ENCODE measurements at places on chromosomes 5 and 9.

DNA sequence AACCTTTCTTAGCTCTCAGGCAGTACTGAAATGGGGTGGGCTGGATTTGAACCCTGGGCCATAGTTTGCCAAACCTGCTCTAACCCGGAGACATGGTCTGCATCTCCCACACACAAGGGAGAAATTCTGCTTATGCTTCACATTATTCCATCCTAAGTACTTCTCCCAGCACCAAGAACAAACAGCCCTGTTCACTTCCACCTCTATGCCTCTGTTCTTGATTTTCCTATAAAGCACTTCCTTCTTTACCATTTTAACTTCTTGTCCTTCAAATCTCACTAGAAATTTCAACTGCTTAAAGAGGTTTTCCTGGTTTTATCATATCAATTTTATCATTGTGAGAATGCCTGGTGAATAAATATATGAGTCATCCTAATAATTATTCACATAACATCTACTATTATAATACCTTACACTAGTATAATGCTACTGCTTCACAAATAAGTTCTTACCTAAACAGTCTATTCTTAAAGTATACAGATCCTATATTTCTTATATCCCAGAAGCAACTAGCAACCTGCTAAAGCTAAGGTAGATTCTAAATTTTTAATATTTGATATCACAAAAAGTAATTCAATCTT lies 12.7 kb downstream of the FEM1C start:
- DNase-seq, result no peak

GRCh38 chr9:127177665-127178265 lies 55.3 kb upstream of the ANGPTL2 start:
- DNase-seq, result no peak

- no peak for DNase-seq
Measured at GRCh38 chr5:143101121-143101520, 302.4 kb downstream of the NR3C1 start.

DNA sequence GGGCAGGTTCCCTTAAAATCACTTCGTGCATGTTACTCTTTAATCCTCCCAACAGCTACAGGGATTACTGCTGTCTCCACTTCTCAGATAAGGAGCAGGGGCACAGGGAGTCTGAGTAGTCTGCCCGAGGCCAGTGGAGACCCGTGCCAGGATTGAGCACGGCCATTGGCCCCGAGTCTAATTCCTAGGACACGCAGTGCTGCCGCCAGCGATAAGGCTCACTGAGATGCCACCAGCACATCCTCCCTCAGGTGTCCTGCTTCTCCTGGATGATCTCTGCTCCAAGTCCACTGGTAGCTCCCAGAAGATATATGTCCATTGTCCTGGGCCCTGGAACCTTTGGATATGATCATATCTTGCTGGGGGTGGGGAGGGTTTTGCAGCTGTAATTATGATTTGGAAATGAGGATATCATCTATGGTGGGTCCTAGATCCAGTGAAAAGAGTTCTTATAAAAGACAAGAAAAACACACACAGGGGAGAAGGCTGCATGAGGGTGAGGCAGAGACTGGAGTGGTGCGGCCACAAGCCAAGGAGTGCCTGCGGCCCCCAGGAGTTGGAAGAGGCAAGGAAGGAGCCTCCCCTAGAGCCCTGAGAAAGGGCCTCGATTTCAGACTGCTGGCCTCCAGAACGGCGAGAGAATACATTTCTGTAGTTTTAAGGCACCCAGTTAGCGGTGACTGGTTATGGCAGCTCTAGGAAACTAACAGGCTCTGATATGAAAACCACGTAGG lies 19.4 kb upstream of the MED10 start:
- no peak for DNase-seq

DNA sequence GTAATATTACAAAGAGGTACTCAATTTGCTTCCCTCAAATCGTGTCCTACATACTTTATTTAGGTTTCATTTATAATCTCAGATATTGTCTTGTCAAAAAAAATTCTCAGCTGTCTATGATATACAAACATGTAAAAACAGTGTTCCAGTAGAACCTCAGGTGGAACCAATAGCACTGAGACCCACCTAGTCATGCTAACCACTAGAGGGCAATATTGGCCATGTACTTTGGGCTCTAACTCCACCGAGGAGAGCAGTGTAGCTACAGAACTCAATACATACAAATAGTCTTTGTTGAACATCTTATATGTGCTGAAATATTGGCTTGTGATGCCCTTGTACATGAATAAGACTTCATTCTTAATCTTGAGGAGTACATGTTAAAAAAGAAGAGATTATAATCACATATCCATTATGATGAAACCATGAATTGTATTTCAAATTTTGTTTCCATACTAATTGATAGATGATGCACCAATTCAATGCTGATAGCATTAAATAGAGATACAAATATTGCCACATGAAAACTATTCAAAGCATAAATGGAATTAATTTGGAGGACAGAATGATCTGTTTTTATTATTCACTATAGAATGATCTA lies 71.2 kb upstream of the CNTLN start:
- no peak for DNase-seq

DNA sequence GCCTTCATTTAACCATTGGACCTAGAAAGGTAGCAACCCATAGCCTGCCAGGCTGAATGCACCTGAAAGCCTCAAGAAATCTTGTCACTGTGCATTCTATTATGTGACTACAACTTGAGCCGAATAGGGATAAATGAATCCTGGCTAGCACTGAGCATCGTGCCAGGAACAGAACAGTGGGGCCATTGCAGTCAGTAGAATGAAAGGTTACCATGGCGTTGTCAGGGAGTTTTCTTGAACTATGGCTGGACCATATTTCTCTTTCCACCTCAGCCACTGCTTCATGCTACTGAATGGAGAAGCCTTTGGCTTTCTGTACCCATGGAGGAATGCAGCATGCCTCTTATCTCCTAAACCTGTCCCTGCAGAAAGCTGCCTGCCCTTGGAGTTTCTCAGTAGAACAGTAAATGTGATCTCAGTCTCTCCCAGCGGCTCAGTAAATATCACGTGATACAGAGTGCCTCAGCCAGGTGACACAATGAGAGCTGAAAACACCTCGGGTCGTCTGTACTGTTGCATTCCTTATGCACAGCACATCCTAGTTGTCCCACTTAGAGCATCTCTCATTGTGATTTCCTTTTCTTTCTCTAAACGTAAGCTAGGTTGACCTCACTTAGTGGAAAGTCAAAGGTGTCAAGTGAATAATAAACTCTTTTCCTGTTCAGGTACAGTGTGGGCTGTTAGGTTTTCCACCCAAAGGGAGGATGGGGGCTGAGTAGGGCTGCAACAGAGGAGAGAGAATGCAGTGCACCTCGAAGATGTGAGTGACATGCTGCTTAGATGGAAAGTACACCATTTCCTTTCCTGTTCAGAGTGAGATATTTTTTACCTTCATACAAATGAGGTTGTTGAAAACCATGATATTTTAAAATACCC lies 115.3 kb downstream of the MACIR start:
- DNase-seq, result no peak

DNA sequence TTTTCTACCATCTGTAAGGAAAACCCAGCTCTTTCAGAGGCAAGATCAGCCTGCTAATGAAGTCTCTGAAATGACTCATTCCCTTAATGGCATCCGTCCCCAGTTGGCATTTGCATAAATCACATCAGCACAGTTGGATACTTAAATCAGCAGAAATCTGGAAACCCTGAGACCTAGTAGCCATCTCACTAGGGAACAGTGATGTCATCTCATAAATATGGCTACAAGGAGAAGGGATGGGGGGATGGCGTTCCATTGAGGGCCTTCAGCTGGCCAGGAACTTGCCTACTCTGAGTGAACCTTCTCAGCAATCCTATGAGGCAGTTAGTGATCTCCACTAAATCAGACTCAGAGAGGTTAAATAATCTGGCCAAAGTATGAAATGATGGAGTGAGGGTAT lies 81.8 kb downstream of the CMYA5 start:
- DNase-seq, result no peak

DNA sequence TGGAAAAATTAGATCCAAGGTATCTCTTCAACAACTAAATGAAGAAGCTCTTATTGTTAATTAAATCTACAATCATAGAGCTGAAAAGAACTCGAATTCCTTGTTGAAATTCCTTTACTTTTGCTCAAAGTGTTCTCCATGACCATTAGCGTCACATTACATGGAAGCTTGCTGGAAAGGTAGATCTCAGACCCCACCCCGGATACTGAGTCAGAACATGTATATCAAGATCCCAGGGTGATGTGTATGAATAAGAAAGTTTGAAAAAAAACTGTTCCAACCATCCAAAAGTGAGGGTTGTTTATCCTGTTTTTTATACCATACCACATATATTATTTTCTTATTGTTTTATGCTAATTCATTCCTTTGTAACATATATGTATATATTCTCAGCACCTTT lies 237.1 kb upstream of the PUM3 start:
- DNase-seq, result no peak

DNA sequence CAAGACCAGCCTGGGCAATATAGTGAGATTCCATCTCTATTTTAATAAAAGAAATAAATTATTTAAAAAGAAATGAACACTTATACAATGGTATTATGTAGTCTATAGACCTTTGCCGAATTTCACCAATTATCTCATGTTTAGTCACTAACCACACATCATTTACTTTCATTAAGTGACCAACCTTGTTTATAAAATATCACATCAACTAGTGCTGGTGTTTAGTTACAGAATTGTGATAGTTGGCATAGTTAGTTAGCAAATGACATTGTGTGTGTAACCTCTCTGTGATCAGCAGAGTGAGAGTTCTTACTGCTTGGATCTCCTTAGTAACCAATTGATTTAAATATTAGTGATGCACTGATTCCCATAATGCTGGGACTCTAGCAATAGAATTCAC lies 71.8 kb downstream of the PRR16 start:
- no peak for DNase-seq

GRCh38 chr9:83238871-83239640 lies 176.1 kb upstream of the RASEF start:
- DNase-seq, result no peak

GRCh38 chr9:127628758-127629467 lies 16.8 kb downstream of the STXBP1 start:
- no peak for DNase-seq

DNA sequence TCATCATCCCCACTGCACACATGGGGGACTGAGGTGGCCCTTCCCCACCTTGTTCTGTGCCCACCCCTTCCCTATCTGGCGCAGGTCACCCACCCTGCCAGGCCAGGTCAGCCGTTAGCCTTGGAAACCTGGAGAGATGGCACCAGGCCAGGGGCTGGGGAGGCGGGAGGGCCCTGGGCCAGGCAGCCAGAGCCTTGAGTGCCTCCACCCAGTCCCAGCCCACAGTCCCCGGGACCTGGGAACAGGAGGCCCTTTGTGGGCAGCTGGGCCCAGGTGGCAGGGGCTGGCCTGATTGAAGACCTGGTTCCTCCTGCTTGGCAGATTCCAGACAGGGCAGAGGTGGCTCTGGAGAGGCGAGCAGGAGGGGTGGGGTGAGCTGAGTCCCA lies 70.6 kb downstream of the LRSAM1 start:
- DNase-seq, result no peak

Measured in stimulated activated CD4-positive, alpha-beta T cell treated with anti-CD3 and anti-CD28 coated beads, TNF-alpha, amount 100 ng/mL, for 1 hour (primary cell).